ENCODE measurements at places on chromosomes 6 and 20.

DNA sequence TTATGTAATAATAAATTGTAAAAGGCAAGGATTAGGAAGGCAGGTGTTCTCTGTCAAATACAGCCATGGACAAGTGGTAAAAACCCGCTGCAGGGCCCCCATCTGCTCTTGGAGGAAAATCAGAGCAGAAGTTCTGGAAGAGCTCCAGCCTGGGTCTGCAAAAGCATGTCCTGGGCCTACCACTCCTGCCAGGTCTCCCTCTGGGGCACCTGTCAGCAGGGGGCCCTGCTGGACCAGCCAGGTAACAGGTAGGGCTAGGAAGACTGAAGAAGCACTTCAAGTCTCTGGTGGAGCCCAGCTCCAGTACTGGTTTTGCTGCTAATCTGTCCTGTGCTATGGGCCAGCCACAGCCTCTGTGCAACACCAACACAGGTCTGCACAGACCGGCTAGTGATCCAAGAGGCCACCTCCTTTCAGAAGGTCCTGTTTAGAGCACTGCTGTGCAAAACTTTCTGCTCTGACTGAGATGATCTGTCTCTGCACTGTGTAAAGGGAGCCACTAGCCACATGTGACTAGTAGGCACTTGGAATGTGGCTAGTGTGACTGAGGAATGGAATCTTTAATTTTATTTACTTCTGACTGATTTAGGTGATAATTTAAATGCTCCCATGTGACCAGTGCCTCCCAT is 30.2 kb downstream of the RRBP1 start:
- no peak for DNase-seq

GRCh38 chr20:25573288-25574251 is 11.8 kb downstream of the NINL start:
- no peak for DNase-seq

GRCh38 chr6:144259986-144260385 is 25.1 kb upstream of the UTRN start:
- no peak for DNase-seq

- no peak for DNase-seq
Observed at GRCh38 chr6:158791274-158791855, 27.8 kb downstream of the EZR start.

GRCh38 chr6:148457137-148457842 is 114.7 kb downstream of the SASH1 start:
- DNase-seq, result no peak

- DNase-seq, result no peak
Observed at GRCh38 chr20:50296450-50297375, 106.1 kb downstream of the CEBPB start.

GRCh38 chr20:63016514-63017075 is 9.8 kb upstream of the BHLHE23 start:
- no peak for DNase-seq

DNA sequence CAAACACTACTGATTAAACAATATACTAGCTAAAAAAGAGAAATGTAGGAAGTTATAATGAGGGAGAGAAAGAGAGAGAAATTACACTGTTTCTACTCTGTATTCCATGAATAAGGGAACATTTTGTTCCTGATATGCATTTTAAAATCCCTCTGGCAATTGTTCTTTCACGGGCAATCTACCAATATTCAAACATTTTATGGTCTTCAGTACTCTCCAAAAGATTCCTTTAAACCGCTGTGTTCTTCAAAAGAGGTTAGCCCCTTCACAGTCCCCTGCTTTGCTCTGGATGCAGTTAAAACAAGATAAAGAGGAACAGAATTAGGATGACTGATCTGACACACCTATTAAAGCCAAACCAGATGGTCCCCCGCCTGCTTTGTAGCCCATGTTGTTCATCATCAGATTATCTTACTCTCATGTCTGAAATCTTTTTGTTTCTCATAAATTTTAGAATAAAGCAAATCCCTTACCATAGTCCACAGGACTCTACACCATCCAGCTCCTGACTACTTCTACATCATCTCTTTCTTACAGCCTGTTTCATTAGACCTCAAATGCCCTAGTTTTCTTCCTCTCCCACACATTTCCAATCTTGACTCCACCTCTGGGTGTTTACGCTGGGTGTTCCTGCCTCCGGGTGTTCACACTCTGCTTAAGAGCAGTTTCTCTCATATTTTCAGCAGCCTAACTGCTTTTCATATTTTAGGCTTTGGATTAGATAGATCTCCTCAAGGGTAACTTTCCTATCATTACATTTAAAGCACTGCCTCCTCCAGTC is 399.7 kb downstream of the COL12A1 start:
- DNase-seq, result no peak

DNA sequence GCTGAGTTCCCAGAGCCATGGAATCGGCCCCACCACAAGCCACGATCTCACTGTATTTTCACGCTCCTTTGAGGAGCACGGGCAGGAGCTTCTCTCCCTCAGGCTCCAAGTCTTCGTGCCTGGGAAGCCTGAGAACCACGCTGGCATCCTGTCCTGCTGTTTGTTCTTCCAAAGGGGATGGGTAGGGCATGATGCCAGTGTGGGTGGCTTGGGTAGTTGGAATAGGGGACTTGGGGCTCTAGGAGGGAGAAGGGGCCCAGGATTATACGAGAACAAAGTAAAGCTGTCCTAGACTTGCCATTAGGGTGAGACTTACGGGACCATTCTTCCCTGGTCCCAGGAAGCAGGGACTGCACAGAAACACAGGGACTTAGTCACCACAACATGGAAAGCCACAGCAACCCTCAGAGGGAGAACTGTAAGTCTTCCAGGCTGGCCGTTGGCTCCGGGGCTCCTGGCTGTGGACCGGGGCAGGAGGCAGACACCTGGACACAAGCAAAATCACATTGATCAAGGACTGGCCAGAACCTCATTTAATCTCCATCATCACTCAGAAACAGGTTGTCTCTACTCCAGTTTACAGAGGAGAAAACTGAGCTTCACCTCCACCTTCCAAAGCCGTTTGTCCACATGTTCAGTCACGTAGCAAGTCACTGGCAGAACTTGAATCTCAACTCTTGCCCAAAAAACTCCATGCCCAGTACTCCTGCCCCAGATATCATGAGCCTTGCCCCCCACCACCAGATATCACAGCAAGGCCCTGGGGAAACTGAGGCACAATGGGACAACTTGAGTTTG is 1.3 kb downstream of the CCN5 start:
- no peak for DNase-seq

DNA sequence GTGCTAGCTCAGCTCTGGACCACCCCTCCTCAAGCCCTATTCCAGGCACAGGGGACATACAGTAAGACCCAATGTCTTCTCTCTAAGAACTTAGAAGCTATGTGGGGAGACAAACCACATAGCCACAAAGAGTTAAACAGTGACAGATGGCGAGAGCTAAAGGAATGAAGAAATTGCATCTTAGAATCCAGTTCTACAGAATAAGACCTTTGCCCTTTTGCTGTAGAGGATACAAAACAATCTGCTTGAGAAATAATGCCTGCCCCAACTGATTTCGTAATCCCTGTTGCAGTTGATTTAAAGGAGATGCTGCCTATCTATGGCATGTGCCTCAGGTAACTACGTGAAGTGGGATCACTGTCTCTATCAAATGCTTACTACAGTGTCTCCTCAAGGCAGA is 31.2 kb downstream of the TNFRSF21 start:
- no peak for DNase-seq

- no peak for DNase-seq
Observed at GRCh38 chr20:62716198-62716940, 7.7 kb downstream of the NTSR1 start.

DNA sequence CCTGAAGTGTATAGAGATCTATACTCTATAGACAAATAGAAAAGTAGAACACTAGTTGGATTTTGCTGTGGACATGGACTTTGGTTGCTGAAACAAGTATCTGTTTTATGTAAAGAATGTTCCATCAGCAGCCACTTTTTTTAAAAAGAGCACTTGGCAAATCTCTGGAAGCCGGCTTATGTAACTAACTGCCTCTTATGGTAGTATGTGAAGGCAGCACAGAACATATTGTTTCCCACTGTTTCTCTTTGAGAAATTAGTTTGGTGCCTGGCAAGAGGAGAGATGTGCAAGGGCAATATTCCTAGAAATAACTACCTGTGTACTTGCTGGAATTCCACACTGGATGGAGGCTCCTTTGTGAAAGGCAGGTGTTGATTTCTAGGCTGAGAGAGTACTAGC is 242.3 kb upstream of the PREP start:
- no peak for DNase-seq

- no peak for DNase-seq
Observed at GRCh38 chr6:32741031-32741960, at the start of gene HLA-DQA2. TSS of gene HLA-DQA2 (plus strand) at chr6:32741391. CDS start at chr6:32741444, 53 bp downstream.

DNA sequence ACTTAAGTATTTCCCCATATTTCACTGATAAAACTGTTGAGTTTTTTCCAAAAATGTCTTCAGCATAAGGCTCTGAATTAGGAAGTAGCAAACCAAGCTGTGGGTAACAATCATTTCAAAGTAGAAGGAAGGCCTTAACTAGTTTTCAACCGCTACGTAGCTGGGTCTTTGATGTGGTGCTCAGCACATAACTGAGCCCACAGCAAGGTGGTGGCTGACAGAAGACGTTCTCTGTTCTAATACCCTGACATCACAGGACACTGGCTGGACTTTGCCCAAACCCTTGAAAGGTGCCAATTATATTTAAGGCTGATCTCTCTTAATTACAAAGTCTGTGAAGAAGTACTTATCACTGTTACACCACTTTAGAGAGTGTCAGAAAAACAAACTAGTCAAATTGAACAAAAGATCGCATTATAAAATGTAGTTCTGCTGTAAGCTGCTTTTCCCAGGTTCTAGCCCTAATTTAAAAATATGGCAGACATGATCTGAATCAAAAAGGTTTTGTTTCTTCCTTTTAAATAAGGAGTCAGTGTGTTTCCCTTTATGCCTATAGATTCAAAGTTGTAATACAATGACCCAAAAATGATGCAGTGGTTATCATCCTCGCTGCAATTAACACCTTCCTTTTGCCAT is 26.7 kb downstream of the MAN1A1 start:
- no peak for DNase-seq

DNA sequence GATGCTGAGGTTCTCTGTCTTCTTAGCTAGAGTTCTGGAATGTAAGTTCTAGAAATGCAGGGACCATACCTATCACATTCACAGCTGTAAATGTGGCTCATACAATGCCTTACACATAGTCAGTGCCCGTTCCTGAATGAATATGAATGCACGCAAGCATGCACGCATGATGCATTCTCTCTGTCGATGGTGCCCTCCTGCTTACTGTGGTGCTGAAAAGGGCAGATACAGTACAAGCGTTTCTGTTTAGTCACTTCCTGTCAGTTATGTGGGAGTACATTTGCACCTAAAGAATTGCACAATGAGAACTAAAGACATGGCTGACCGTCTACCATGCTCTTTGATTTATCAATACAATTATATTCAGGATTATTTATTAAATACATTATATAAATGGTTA is 152.2 kb upstream of the SOX4 start:
- no peak for DNase-seq
